ENCODE measurements at places on chromosomes 1 and 21. TPM values are rescaled to one million over a fixed set of nuclear protein-coding genes. Genes with fewer than 3 reads are reported as not detected.

DNA sequence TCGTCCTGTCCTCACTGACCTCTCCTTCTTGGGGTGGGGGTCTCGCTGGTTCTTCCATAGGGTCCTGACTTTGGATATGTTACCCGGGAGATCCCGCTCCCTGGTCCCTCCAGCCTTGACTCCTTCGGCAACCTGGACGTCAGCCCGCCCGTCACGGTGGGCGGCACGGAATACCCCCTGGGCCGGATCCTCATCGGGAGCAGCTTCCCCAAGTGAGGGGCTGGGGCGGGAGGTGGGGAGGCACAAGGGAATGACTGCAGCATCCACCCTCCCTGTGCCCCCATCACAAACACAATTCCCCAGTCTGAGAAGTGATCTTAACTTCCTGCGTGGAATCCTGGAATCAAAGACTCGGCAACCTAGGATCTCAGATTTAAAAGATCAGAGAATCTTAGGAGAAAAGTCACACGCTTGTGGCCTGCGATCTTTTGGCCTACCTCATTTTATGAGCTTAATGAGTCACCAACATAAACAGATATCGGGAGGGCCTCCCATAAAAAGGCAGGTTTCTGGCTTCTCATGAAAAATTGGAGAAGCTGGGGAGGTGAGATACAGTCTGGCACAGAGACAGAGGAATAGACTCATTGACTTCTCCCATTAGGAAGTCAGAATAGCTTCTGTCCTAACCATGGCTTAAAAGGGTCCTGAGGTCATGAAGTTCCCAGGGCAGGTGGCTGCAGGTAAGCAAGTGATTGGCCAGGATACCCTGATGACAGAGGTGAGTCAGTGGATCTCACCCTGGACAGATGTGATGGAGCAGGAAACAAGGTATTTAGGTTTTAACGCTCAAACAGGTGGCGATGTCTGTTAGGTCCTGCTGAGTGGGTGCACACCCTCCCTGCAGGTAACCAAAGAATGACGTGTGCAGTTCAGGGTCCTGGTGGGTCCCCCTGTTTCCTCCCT is 15.9 kb upstream of the PADI3 start:
- H3K27ac ChIP-seq = peak overlapping the region; percentile 79
- no peaks in the 10 kb centered on the region for H3K36me3 ChIP-seq
- DNase-seq = peak; percentile 67
- H3K4me3 ChIP-seq = no peak overlapping the region

Gene HRNR
- total RNA-seq = not detected

- H3K27me3 ChIP-seq = no peaks in the 10 kb centered on the region
- peak overlapping the region; percentile 41 for H3K27ac ChIP-seq
- H3K4me3 ChIP-seq = no peak overlapping the region
- H3K4me1 ChIP-seq = no peaks in the 10 kb centered on the region
- H3K36me3 ChIP-seq = no peaks in the 10 kb centered on the region
Observed at GRCh38 chr1:213135572-213135971, 84.5 kb downstream of the RPS6KC1 start.

DNA sequence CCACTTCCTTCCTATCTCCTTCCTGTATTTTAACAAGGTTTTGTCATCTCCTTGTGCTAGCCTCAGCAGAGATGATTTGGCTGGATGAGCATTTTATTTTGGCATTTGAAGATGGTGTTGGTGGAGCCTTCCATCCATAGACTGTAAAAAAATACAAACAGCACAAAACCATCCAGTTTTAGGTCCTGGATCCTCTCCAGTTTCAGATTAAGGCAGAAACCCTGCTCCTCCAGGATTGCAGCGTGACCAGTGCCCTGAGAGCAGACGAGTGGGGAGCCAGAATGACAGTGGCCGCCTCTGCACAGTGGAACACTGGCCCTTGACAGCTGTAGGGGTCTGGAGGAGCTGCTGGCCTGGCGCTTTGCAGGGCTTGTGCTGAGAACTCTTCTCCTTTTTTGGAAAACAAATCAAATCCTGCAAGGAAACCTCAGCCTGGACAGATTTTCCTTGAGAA is 72.2 kb upstream of the GADD45A start:
- H3K36me3 ChIP-seq = no peaks in the 10 kb centered on the region
- no peaks in the 10 kb centered on the region for H3K27me3 ChIP-seq
- H3K4me3 ChIP-seq = no peak overlapping the region
- H3K27ac ChIP-seq = peak overlapping the region; percentile 6

GRCh38 chr1:17711941-17712340 is 43.2 kb upstream of the ACTL8 start:
- H3K36me3 ChIP-seq = no peaks in the 10 kb centered on the region
- no peak overlapping the region for H3K4me3 ChIP-seq
- no peak for DNase-seq
- no peak overlapping the region for H3K27ac ChIP-seq
- no peaks in the 10 kb centered on the region for H3K27me3 ChIP-seq
- H3K4me1 ChIP-seq = no peaks in the 10 kb centered on the region

- no peak overlapping the region for H3K27ac ChIP-seq
- no peak for DNase-seq
- H3K27me3 ChIP-seq = no peaks in the 10 kb centered on the region
- H3K36me3 ChIP-seq = no peaks in the 10 kb centered on the region
Observed at GRCh38 chr1:209809611-209810010, 3.7 kb upstream of the IRF6 start.

Gene CLCN6
- 14.5 TPM for total RNA-seq

Gene AGL
- 27.5 TPM for total RNA-seq

Gene OSCP1
- total RNA-seq = 2.8 TPM

DNA sequence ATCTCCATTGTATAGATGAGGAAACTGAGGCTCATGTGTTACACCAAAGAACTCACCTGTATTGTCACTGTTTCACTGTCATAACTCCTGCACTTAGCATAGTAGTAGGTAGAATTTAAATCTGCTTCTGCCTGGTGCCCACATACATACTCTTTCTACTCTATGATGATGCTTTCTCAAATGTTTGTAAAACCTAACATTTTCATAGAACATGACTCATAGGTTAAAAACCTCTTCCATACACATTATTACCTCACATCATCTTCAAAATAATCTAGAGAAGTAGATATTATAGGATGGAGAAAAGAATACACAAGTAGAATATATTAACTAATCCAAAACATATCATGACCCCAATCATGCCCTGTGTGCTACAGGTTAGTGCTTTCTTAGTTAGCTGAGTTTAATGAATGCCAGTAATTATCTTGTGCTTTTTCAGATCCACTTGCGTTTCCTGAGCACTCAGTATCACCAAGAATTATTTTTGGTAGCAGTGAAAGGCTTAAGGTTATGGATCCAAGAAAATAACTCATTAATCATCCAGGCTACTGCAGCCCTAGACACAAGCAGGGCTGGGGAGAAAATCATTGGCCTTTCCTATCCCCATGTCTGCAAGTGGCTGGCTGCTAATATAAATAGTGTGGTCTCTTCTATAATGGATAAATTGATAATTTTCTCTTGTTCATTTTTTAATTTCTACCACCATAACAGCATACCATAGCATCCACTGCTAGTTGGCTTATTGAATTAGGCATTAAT is 156.9 kb downstream of the LRRC40 start:
- no peak overlapping the region for H3K27ac ChIP-seq
- no peak for DNase-seq
- H3K4me1 ChIP-seq = no peaks in the 10 kb centered on the region
- H3K27me3 ChIP-seq = no peaks in the 10 kb centered on the region
- no peak overlapping the region for H3K4me3 ChIP-seq
- no peaks in the 10 kb centered on the region for H3K36me3 ChIP-seq

Gene MMP23B
- 3.0 TPM for total RNA-seq

Measured in colonic mucosa (tissue), 4 donors.